ENCODE measurements at places on chromosomes 13 and 19.

GRCh38 chr19:29013325-29013724, 199.6 kb downstream of the UQCRFS1 start:
- H3K27ac ChIP-seq, result no peak overlapping the region
- peaks cover 17% of the 10 kb centered on the region for H3K27me3 ChIP-seq
- no peaks in the 10 kb centered on the region for H3K36me3 ChIP-seq
- no peak for DNase-seq
- no peaks in the 10 kb centered on the region for H3K4me1 ChIP-seq

GRCh38 chr13:42109957-42110356, 61.5 kb downstream of the DGKH start:
- no peaks in the 10 kb centered on the region for H3K27me3 ChIP-seq
- DNase-seq, result no peak
- peaks cover 15% of the 10 kb centered on the region for H3K4me1 ChIP-seq
- no peak overlapping the region for H3K4me3 ChIP-seq
- no peak overlapping the region for H3K27ac ChIP-seq

DNA sequence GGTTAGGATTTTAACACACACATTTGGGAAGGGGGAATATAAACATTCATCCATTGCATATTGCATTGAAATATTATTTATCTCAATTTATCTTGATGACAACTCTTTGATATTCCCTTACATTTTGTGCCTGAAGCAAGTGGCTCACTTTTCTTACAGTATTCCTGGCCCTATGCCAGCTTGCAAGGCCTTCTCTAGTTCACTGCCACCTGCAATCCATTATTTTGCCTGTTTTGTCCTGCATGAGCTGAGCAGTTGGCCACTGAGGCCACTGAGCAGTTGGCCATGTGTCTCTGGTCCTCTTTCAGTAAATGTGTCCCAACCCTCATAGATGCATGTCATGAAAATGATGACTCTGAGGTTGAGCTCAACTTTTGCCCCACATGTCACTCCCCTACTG, 49.8 kb downstream of the CBY2 start:
- no peak for DNase-seq
- peaks cover 34% of the 10 kb centered on the region for H3K27me3 ChIP-seq
- H3K36me3 ChIP-seq, result no peaks in the 10 kb centered on the region
- no peaks in the 10 kb centered on the region for H3K4me1 ChIP-seq

DNA sequence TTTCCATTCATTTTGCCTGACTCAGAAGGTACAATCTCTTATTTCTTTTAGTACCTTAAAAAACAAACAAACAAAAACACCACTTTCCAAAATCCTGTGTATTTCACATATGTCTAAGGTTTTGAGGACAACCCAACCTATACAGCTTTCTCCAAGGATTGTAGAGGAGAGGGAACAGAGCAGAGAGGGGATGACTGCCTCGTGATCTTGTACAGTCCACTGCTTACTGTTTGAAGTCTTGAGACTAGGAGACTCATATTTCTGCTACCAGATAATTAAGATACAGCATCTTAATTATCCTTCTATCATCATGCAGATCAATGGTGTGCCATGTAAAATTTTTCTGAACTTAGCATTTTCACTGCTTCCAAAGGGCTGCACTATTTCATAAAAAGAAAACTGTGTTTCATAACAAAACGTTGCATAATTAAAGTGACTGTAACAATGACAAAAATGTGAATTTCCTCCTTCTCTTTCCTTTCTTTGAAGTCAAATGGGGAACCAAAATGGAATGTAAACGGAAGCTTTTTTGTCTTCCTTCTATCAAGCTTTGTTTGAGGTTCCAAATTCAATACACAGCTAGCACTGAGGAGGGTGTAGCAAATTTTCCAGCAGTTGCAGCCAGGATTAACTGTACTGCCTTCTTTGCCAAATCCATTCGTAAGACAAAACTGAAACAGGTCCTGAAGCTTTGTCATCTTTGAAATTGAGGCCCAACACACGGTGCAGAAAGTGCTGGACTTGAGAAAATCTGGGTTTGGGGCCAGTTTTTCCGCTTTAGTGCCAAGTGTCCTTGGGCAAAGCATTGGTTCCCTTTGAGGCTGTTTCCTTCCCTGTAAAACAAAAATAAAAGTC, 34.9 kb upstream of the RCBTB2 start:
- no peaks in the 10 kb centered on the region for H3K27me3 ChIP-seq
- H3K4me1 ChIP-seq, result peaks cover 2% of the 10 kb centered on the region

DNA sequence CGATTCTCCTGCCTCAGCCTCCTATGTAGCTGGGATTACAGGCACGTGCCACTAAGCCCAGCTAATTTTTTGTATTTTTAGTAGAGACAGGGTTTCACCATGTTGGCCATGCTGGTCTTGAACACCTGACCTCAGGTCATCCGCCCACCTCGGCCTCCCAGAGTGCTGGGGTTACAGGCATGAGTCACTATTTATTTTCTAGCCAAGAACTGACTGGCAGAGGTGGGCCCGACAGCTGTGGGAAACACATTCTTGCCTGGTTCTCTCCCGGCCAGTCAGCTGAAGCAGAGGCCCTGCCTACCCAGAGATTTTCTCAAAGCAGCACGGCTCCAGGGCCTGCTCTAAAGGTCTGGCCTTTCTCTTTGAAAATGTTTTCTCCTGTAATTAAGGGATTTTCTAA, 108.0 kb downstream of the KCTD15 start:
- H3K27me3 ChIP-seq, result peaks cover 15% of the 10 kb centered on the region
- H3K4me3 ChIP-seq, result no peak overlapping the region
- peak overlapping the region; percentile 29 for H3K27ac ChIP-seq
- H3K4me1 ChIP-seq, result peaks cover 16% of the 10 kb centered on the region
- no peak for DNase-seq

- H3K27ac ChIP-seq, result peak overlapping the region; percentile 44
- H3K36me3 ChIP-seq, result peaks cover 53% of the 10 kb centered on the region
- peak; percentile 65 for DNase-seq
- no peak overlapping the region for H3K4me3 ChIP-seq
These were observed 28.2 kb downstream of the GAS6 start for GRCh38 chr13:113835461-113836270.

DNA sequence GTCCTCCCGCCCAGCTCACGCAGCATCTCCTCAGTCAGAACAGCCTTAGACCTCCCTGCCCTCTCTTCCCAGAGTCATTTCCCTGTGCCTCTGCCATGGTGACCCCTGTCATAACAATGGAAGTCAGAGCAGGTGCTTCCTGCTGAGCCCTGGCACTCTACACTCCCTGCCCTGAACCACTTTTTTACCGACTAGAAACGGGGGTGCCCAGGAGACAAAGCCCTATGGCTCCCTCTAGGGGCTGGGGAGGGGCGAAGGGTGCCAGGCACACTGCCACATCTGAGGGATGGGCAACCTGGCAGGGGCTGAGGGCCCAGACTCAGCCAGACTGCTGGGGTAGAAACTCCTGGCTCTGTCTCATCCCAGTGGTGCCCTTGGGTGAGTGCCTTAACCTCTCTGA, 16.4 kb downstream of the ZNF574 start:
- H3K4me3 ChIP-seq, result no peak overlapping the region
- peaks cover 41% of the 10 kb centered on the region for H3K36me3 ChIP-seq
- peaks cover 24% of the 10 kb centered on the region for H3K4me1 ChIP-seq
- no peak overlapping the region for H3K27ac ChIP-seq
- DNase-seq, result no peak

DNA sequence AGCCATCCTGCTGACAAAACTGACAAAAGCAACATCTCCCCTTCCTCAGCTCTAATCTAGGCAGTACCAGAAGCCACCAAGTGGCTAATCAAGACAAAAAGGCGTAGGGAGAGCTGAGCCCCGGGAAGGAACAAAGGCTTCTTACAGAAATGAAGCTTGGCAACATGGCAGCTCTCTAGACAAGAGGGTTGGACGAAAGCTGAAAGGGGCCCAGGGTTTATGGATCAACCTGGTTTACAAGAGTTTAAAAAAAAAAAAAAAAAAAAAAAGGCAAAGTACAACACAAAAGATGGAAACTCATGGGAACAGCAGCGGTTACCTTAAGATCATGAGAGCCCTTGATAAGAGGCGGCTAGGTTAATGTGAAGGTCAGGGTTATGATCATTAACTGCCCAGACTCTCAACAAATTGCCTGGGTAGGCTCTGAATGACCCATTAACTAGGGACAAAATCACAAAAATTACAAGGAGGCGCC, 14.0 kb downstream of the ZC3H4 start:
- DNase-seq, result no peak
- no peak overlapping the region for H3K4me3 ChIP-seq
- no peak overlapping the region for H3K27ac ChIP-seq
- H3K4me1 ChIP-seq, result peaks cover 23% of the 10 kb centered on the region
- no peaks in the 10 kb centered on the region for H3K27me3 ChIP-seq

GRCh38 chr19:16628984-16629691, 1.1 kb upstream of the MED26 start:
- no peaks in the 10 kb centered on the region for H3K27me3 ChIP-seq
- peaks cover 11% of the 10 kb centered on the region for H3K4me1 ChIP-seq
- DNase-seq, result peak; percentile 71
- peak overlapping the region; percentile 24 for H3K27ac ChIP-seq
- peaks cover 37% of the 10 kb centered on the region for H3K36me3 ChIP-seq

DNA sequence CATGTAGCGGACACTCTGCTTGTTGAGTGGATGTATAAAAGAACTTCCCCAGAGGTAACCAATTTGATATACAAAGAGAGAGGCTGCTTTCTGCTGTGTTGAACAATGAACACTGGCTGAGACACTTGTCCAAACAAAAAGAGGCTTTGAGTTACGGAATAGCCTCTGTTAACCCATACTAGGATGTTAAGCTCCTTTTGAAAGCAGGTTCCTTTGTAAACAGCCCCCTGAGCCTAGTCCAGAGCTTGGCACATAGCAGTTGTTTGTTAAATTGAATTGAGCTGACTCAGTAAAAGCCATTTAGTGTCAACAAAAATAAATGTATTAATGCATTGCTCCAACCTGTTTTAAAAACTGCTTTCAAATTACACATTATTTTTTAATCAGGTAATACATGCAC, 200.1 kb downstream of the MZT1 start:
- no peaks in the 10 kb centered on the region for H3K27me3 ChIP-seq
- H3K4me1 ChIP-seq, result peaks cover 5% of the 10 kb centered on the region
- H3K36me3 ChIP-seq, result no peaks in the 10 kb centered on the region
- DNase-seq, result no peak
- H3K4me3 ChIP-seq, result no peak overlapping the region

DNA sequence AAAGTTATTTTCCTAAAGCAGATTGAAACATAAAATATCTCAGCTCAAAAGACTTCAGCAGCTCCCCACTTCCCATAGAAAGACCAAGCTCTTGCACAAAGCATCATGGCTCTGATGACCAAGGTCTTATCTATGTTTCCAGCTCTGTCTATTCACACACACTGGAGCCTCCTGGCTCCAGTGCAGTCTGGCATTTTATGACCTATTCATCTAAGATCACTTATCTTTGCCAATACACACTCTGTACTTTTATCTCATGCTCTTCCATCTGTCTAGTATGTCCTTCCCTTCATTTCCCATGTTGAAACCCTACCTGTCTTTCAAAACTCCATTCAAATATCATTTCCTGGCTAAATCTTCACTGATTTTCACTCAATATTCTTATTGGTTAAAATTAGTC, 74.4 kb downstream of the FGF9 start:
- H3K27me3 ChIP-seq, result peaks cover 2% of the 10 kb centered on the region
- no peak for DNase-seq
- H3K4me1 ChIP-seq, result peaks cover 4% of the 10 kb centered on the region
- no peaks in the 10 kb centered on the region for H3K36me3 ChIP-seq
- no peak overlapping the region for H3K4me3 ChIP-seq
- no peak overlapping the region for H3K27ac ChIP-seq

DNA sequence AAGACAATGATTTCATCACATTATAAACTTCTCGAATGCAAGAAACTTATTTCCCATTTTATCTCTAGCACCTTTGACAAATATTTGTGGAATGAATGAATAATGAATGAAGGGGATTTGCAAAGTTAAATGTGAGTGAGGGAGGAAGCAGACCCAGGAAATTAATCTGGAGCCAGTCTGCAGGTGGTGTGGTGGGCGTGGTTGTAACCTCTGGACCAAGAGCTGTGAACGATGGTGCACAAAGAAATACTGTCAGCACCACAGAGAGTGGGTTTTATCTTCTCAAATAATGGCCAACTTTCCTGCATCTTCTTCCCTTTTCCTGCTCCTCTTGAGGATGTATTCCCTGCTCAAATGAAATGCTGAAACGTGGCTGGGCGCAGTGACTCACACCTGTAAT, 11.0 kb upstream of the ZNF792 start:
- H3K36me3 ChIP-seq, result no peaks in the 10 kb centered on the region
- H3K27ac ChIP-seq, result no peak overlapping the region
- peaks cover 1% of the 10 kb centered on the region for H3K4me1 ChIP-seq
- DNase-seq, result no peak
- no peak overlapping the region for H3K4me3 ChIP-seq

GRCh38 chr13:76971851-76972829, 19.7 kb upstream of the CLN5 start:
- no peak for DNase-seq
- H3K27ac ChIP-seq, result no peak overlapping the region
- no peak overlapping the region for H3K4me3 ChIP-seq
- H3K27me3 ChIP-seq, result peaks cover 4% of the 10 kb centered on the region

DNA sequence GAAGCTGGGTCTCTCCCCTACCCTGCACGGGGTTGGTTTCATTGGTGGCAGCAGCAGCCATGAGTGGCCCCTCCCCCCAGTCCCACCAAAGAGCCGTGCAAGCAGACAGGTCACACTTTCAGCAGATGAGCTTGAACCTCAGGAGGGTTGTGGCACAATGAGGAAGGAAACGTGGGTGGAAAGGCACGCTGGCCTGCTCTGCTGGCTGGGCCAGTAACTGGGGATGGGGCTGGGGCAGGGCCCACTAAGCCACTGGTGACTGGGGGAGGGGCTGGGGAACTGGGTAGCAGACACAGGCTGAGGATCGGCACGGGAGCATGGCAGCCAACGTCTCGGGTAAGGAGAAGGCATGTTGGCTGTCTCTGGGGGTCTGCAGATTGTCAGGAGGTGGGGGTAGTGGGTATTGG, at the start of gene P2RY11:
TSS of gene P2RY11 (plus strand) at position 289 of the 407 bp plus-strand sequence. CDS start at position 318, 29 bp downstream.
- H3K4me1 ChIP-seq, result peaks cover 23% of the 10 kb centered on the region
- H3K4me3 ChIP-seq, result no peak within 1 kb of the TSS
- peaks cover 86% of the 10 kb centered on the region for H3K36me3 ChIP-seq
- no peak within 1 kb of the TSS for H3K27ac ChIP-seq

DNA sequence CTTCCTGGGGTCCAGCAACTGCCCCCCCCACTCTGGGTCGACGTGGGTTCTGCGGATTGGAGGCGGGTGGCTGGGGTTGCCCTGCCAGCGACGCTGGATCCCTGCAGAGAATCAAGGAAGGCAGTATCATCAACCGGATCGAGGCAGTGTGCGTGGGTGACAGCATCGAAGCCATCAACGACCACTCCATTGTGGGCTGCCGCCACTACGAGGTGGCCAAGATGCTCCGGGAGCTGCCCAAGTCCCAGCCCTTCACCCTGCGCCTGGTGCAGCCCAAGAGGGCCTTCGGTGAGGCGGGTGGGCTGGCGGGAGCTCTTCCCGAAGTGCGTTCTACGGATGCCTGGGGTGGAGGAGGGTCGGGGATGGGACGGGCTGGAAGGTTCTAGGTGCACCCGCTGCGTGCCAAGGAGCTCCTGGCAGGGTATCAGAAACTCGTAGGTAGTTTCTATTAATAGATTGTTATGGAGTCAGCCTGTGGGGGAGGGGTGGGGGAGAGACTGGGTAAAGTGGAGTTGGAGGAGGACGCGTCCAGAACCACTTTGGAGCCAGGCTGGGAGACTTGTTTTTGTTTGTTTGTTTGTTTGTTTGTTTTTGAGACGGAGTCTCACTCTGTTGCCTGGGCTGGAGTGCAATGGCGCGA, 1.5 kb downstream of the GIPC3 start:
- no peaks in the 10 kb centered on the region for H3K36me3 ChIP-seq
- no peak for DNase-seq
- H3K4me1 ChIP-seq, result peaks cover 10% of the 10 kb centered on the region
- H3K27ac ChIP-seq, result no peak overlapping the region

Data from mesenchymal stem cell (in vitro differentiated cells and primary cell).